ENCODE measurements at places on chromosomes 11 and 22.
A peak's percentile ranks its signal among the peaks of the same experiment; 100 is the strongest.

- peak; percentile 67 for DNase-seq
Observed at GRCh38 chr11:121112498-121113455, 11.7 kb downstream of the TECTA start.

- peak; percentile 70 for DNase-seq
Observed at GRCh38 chr11:86816251-86816726, 15.9 kb downstream of the PRSS23 start.

DNA sequence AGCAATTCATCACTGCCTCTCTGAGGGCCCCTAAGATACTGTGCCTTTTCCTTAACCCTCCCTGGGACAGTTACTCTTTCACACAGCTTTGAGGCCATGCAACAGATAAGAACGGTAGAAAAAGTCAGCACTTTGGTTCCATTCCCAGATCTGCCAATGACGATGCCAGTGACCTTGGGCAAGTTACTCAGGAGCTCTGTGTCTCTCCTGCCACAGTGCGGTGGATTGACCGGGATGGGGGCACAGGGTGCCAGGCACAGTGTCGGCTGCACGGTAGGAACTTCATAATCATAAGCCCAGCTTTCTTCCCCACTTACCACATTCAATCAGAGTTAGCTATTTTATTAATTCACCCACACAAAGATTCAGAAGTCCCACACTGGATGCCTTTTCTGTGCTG, 1041.8 kb downstream of the TBC1D22A start:
- DNase-seq = no peak

DNA sequence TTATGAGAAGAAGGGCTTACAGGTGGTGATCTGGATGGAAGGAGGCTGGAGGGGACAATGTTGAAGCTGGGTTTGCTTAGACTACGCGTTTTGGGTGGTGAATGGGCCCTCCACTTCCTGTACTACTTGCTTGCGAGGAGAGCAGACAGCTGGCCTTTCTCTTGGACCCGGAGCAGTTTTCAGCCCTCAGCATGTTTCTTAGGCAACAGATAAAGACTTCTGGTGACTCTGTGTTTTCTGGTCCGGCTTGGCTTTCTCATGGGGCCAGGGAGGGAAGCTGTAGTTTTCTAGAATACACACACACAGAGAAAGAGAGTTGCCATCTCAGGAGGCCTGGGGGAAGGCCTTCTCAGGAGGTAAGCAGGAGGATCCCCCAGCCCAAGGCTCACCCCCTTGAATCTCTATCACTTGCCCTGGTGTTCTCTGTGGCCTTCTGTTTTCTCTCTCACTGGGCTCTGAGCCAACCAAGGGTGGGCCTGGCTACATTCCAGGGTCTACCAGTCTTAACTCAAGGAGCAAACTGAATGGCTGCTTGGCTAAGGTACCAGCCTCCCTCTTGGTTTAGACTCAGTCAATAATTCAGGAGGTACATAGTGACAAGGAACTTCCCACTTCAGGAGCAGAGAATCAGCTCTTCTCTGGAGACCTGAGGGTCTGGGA, 2.4 kb downstream of the CCS start:
- no peak for DNase-seq

GRCh38 chr11:33630936-33631748, 69.5 kb downstream of the C11orf91 start:
- peak; percentile 42 for DNase-seq

DNA sequence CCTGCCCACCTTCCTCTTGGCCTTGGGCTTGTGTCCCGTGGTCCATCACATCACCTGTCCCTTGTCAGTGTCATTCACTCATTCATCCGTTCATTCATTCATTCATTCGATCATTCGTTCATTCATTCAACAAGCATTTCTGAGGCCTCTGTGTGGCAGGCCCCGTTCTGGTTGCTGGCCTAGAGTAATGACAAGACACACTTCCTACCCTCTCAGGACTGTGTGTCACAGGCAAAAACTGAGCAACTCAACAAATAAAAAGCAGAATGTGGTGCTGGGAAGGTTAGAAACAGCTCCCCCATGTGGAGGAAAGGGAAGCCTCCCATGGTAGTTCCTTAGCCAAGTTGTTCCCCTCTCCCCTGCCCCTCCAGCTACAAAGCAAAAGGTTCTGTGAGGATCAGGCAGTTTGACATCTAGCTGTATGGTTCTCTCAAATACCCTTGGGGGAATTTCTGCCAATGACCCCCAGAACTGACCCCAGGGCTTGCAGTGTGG, 1.6 kb upstream of the OMP start:
- peak; percentile 20 for DNase-seq

- peak; percentile 99 for DNase-seq
Observed at GRCh38 chr11:66051766-66052663, at the start of gene SF3B2. Gene SF3B2, plus strand, starts transcription at chr11:66052364. Its CDS starts 21 bp downstream, at chr11:66052385.

DNA sequence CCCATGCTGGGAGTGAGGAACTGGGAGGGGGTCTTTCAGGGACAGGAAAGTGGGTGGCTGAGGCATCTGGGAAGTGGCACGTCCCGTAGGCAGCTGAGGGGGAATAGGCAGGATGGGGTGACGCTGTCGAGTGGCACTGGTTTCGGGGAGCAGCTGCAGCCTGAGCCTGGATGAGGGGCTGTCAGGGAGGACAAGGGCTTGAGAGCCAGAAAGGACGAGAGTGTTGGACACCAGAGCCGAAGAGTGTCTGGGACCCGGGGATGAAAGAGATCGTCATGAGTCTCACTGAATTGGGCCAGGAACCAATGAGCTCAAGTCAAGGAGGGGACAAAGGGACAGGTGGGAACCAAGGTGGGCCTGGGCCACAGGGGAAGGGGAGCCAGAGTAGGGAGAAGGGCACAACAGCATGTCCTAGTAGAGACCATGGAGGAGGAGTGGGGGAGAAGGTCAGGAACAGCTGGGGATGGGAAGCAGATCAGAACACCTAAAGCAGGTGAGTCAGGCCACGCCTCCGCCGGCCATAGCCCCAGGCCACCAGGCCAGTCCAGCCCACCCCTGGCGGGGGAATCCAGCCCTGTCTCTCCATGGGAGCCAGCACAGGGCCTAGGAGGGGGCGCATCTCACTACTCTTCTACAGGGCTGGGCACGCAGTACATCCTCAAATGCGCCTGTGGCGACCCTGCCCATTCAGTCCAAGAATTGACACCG, 4.2 kb downstream of the RAB3IL1 start:
- DNase-seq = no peak

- no peak for DNase-seq
Observed at GRCh38 chr11:36109850-36110606, 166.2 kb downstream of the LDLRAD3 start.

- no peak for DNase-seq
Observed at GRCh38 chr22:41411021-41411851, 29.5 kb downstream of the TEF start.

- peak; percentile 63 for DNase-seq
Observed at GRCh38 chr11:11978792-11979487, 29.5 kb downstream of the DKK3 start.

- DNase-seq = no peak
Observed at GRCh38 chr11:124891373-124891861, 6.2 kb downstream of the ROBO4 start.

DNA sequence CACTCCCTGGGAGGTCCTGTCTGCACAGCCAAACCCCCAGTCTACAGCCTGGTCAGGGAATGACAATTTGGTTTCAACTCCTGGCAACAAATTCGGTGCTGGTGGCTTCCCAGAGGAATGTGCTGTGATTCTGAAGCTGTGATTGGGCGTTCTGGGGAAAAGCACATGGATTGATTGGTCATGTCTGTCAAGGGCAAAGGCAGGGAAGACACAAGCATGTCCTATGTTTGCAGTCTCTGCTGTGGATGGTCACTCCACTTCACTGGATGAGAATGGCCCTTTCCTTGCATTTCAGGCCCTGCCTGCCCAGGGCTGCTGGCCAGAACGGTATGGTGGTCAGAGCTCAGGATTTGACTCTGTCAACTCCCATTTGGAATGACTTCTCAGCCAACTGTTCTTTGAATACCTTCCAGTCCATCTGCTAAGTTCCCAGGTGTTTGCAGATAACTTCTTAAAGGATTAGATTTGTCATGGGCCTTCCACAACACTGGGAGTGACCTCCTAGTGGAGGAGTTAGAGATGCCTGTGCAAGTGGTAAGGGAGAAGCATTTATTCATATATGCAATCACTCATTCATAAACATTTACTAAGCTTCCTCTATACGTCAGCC, 42.7 kb downstream of the SGSM1 start:
- DNase-seq = no peak

DNA sequence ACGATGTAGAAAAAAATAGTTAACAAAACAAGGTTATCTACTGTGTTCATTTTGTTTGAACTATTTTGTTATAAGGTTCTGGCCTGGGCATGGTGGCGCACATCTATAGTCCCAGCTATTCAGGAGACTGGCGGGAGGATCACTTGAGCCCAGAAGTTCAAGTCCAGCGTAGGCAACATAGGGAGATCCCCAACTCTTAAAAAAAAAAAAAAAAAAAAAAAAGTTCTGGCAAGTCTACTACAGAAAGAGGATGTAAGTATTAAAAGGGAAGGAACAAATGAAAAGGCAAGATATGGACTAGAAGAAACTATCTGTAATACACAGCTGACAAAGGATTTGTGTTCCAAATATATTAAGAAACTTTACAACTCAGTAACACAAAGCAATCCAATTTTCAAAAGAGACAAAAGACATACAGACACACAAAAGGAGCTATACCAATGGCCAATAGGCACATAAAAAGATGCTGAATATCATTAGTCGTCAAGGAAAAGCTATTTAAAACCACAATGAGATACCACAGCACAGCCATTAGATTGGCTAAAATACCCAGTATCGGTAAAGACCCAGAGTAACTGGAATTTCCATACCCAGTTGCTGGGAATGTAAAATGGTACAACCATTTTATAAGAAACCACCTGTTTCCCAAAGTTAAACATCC, 27.4 kb downstream of the RRAS2 start:
- no peak for DNase-seq

GRCh38 chr11:60924110-60924905, at the start of gene TMEM132A:
Gene TMEM132A, plus strand, starts transcription at chr11:60924460. Its CDS starts 174 bp downstream, at chr11:60924634.
- DNase-seq = peak; percentile 84

DNA sequence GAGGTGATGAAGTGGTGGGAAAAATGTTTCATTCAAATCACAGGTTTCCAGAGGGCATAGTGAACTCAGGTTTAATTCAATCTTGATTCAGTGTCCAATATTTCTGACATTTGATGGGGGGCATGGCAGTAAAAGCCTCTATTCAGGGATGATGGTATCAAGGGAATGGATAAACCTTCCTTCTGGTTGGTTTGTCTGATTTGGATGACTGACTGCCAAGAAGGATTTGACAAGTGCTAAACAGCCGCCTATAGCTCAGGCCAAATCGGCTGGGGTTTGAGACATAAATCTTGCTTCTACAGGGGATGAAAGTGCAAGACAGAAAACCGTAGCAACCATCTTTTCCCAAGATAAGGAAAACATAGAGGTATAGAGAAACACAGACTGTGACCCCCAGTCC, 121.8 kb upstream of the C11orf87 start:
- no peak for DNase-seq

GRCh38 chr22:50201191-50202129, 649 bp downstream of the SELENOO start:
- no peak for DNase-seq

- peak; percentile 68 for DNase-seq
Observed at GRCh38 chr22:32380991-32381390, 23.3 kb downstream of the RFPL3 start.

DNA sequence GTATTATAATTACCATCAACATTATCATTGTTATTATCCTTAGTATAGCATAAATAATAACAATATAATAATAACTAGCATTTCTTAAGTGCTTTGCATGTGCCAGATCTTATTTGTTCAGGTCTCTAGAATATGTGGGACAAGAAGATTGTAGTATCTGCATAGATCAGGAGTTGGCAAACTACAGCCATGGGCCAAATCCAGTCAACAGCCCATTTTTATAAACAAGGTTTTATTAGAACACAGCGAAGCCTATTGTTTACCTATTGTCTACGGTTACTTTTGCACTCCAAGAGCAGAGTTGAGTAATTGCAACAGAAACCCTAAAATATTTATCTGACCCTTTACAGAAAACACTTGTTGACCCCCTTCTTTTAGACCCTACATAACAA, 81.4 kb downstream of the SLC1A2 start:
- no peak for DNase-seq

GRCh38 chr11:111077530-111078322, 167.8 kb upstream of the POU2AF2 start:
- peak; percentile 12 for DNase-seq

DNA sequence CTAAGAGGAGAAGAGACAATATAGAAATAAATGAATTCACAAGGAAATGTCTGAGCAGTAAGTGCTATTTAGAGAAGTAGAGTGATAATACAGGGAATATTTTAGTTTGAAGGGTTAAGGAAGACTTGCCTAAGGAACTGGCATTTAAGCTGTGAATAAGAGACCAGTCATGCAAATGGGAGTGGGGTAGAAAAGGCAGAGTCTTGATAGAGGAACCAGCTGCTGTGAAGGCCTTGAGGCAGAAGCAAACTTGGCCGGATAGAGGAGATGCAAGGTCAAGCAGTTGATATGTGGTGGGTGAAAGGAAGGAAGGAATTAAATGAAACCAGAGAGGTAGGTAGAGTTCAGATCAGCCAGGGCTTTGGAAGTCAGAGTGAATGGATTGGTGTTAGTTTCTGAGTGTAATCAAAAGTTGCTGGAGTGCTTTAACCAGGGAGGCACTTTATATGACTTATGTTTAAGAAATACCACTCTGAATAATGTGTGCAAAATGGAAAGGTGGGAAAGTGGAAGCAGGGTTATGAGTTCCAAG, 198.4 kb upstream of the SESN3 start:
- no peak for DNase-seq

DNA sequence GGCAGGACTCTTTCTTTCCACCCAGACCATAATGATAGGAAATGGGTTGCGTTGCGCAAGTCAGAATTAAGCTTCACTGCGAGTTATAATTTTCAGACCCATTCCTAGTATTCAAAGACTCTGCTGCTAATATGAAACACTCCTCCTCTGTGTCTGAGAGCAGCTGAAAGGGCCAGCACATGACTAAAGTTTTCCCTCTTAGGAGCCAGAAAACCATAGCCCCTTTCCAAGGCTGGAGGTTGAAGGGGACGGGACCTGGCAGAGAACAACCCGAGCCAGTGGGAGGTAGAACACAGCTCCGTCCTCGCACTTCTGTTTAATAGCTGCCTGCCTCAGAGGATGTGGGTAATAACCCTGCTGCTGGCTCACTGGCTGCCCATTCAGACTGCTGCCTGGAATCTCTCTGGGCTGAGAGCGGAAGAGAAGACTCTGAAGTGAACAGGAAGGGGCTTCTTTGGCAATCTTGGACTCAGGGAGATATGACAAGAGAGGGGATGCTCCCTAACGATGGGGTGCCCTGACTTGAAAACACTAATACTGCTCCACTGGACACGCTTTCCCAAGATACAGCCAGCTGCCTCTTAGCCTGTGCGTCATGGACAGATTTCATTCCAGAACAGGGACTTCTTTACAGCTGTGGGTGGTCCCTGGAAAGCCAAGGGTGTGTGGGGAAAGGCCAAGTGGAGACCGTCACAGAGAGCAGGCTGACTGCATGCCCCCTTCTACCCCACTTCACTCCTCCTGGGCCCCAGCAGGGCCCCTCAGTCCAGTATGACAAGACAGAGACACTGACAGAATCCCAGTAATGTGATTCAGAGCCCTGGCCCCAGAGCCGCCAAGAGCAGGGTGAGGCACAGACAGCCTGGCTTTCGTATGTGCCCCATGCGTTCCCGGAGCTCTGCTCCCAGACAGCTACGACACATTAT, 156.9 kb downstream of the FEZ1 start:
- no peak for DNase-seq
